ENCODE measurements at places on chromosomes 7 and 10.

- no peak for DNase-seq
Measured at GRCh38 chr10:128172756-128173155, 46.5 kb upstream of the MKI67 start.

DNA sequence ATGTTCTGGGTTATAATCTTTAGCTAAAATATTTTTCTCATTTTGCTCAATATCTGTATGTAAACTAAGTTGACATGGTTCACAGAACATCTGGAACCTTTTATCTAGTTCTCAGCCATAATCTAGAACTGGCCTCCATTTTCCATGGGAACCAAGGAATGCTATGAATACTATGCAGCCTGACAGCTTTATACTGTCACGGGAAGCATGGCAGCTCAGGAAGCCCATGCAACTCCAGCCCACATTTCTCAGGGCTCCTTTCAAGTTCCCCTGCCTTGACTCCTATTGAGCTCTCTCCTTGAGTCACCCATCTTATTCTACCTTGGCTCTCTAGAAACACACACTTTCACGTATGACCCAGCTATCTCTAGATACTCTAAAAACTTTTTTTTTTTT, 36.6 kb upstream of the PRKAR2B start:
- no peak for DNase-seq

DNA sequence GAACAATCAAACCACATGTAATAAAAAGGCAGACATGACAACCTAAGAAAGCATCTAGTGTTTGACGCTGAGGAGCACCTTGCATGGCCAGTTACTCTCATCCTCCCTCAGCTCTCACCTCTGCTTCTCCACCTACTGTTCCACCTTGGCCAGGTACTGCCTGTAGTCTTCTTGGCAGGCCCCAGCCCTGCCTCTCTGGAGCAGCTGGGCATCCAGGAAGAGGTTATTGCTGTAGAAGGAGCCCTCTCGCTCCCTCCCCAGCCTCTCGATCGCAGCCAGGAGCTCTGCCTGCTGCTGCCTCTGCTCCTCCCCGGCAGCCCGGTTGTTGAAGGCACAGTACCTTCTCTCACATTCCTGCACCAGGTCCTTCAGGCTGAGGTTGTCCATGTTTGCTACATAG, 9.7 kb downstream of the GIMAP5 start:
- DNase-seq: no peak

DNA sequence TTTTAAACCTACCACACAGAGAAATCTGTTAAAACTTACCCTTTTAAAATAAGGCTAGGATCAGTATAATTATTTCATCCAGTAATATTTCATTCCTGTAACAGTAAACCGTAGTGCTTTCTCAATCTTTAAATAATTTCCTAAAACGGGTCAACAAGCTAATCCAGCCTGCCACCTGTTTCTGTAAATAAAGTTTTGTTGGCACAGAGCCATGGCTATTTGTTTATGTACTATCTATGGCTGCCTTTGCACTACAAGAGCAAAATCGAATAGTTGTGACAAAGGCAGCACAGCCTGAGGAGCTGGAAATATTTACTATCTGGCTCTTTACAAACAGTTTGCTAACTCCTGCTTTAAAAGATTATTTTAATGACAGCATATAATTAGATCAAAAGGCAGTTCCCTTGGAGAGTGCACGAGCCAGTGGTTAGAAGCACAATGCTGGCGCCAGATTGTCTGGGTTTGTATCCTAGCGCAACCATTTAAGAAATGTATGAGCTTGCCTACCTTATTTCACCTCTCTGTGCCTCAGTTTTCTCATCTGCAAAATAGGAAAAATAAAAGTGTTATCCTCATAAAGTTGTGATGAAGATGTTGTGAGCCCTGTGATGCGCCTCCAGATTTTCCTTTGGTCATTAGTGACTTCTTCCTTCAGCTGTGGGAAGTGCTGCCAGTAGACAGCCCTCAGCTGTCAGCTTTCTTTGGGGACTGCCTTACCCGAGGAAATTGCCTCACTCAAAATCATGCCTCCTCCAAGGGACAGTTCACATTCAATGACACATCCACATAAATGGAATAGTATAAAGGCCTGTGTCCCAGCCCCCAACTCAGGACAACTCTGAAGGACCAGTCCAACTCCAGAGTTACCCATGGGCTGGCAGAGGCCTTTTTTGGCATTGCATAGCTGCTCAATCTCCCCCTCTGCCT, 11.8 kb upstream of the MIOS start:
- DNase-seq: peak; percentile 99

DNA sequence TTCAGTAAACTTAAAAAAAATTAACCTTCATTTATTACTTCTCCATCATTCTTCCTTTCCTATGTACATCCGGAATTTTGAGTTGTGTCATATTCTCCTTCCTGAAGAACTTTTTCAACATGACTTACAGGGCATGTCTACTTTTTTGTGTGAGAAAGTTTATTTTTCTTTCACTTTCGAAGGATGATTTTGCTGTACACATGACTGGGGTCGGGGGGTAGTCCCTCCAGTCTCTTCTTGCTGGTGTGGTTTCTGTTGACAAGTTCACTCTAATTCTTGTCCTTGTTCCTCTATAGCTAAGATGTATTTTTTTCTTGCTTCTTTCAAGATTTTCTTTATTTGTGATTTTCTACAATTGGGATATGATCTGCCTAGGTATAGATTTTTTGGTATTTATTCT, 55.8 kb downstream of the INPP5A start:
- DNase-seq: no peak

GRCh38 chr10:7046615-7047014, 364.2 kb downstream of the SFMBT2 start:
- DNase-seq: no peak

DNA sequence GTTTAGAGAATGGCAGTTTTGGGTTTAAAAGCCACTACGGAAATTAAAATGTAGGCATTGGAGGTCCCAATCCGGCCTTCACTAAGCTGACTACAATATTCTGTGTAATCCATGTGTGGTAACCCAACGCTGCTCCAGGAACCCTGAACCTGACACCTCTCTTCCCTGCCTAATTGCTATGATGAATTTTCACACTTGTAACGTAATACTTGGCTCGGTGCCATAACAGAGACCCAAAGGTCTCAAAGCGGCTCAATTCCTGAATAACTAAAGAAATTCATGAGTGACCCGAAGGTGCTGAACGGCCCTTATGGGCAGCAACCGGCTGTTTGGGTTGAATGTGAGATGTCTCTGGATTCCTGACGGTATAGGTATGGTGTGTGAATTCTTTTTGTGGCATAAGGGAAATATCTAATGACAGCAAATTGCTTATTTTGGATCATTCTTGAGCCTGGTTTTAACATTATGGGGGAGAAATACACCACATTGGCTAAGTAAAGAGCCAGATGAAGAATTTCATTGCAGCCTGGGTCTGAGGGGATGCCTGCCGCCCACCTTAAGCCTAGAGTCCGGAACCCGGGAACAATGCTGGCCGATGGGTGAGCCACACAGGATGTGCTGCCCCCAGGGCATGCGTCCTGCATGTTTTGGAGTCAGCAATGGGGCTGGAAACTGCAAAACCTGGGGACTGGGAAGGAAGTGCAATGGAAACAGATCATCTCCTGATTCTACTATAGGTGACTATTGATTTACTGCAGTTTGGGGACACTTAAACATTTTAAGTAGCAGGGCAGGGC, 69.7 kb upstream of the FZD8 start:
- no peak for DNase-seq

DNA sequence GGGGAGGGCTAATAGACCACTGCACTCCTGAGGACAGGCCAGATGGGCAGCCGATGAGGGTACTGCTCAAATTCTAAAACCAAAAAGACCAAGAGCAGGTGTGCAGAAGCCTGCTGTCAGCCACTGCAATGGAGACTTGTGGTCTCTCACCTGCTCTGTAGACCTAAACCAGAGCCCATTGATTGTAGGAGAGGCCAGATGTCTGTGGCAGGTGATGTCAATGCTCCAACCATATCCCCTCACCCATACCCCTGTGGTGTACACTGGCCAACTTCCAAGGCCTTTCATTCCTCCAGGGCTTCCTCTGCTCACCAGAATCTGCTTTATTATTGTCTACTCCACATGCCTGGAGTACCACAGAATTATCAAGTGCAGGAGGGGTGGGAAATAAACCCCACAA, 116.9 kb upstream of the CHST15 start:
- no peak for DNase-seq

DNA sequence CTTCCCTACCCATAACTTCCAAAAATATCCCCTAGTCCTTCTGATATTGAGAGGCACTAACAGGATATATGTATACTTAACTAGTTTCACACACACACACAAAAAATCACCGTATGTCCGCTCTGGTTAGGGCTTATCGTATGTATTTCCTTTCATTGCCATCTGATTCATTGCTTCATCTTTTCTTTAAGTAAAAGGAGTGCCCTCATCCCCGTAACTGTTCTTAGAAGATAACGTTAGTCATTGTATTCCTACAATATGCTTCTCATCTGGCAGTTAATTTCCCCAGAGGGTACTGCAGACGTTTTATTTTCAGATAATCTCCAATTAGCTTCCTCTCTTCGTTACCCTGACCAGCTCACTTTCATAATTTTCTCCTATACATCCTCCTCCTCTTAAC, 37.3 kb downstream of the NRCAM start:
- no peak for DNase-seq

- no peak for DNase-seq
Measured at GRCh38 chr7:80128918-80129317, 5.7 kb upstream of the GNAI1 start.

GRCh38 chr10:45374350-45375052, 485 bp downstream of the ALOX5 start:
- DNase-seq: no peak

GRCh38 chr7:105837765-105838626, 38.4 kb downstream of the ATXN7L1 start:
- peak; percentile 9 for DNase-seq

GRCh38 chr7:111098926-111099250, 8.0 kb downstream of the LRRN3 start:
- DNase-seq: no peak

Data from NCI-H1417 treated with DMSO at 0.1 percent for 48 hours (cell line).